ENCODE measurements at places on chromosomes 7 and 10.

DNA sequence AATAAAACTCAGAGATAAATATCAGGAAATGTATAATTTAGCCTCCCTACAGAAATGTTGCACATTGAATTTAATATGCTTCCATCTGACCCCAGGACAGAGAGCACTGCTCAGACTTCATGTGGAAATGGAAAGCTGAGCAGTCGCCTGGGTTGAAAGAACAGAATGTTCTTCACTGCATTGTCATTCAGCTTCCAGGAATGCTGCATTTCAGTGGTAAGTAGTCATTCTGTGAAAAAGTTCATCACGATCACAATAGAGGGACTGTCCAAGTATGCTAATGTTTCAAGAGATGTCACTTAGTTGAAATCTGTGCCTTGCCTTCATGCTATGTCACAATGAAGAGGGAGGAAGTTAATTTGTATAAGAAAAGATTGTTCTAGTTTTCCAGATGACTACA lies 147.3 kb downstream of the NRCAM start:
- no peak for DNase-seq

DNA sequence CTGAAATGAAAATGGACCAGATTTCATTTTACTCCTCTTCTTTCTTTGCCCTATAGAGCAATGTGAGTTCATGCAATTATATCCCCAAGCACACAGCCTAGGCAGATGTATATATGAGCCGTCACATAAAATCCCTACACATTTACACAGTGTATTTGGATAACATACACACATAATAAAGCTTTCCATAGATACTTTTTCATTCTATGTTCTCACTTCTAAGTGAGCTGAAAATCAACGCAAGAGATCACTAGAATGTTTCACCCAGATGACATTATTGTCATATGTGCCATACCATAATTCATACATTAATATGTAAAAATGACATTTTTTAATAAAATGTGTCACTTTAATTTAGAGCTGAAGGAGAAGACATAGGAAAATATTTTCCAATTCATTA lies 129.4 kb downstream of the INHBA start:
- DNase-seq = no peak

DNA sequence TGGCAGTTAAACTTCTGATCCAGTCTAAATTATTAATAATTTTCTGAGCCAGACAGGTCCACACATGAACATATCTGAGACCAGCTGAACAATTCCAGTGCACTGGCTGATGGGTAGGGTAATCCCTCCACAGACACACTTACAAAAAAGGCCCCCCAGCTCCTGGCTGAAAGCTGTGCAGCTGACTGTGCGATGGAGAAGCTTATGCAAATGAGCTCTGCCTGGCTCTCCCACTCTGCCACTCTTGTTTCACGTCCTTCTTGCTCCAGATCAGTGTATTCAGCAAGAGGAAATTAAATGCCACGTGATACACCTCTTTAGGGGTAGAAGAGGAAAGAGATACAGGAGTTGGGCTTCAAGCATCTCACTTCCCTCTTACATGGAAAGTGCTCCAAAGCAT lies 76.4 kb upstream of the FEZF1 start:
- no peak for DNase-seq

DNA sequence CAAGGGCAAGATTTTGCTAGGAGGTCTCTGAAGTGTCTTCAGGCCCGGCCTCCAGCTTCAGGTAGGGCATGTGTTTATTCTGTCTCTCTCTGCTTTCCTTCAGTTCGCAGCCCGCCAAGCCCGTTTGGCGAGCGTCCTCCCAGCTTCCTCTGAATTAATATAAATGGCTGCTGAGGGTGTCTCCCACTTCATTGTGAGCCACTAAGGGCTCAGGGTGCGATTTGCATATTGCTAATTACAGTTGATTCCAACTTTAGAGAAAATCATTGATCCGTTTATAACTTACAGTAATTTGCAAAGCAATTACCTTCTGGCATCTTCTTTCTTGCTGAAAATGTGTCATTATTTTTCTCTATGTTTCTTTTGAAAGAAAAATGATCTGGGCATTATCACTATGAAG lies 128.3 kb upstream of the SORCS3 start:
- no peak for DNase-seq

- no peak for DNase-seq
Observed at GRCh38 chr10:47332946-47333345, 10.7 kb downstream of the GDF2 start.

GRCh38 chr7:36949711-36950600 lies 225.7 kb upstream of the AOAH start:
- no peak for DNase-seq

- DNase-seq = no peak
Observed at GRCh38 chr7:50357426-50357825, 52.9 kb downstream of the IKZF1 start.

GRCh38 chr10:124245191-124245590 lies 151.8 kb upstream of the CHST15 start:
- DNase-seq = no peak

- DNase-seq = no peak
Observed at GRCh38 chr10:129381741-129382140, 85.3 kb upstream of the MGMT start.
